Stimulated activated CD4-positive, alpha-beta T cell treated with anti-CD3 and anti-CD28 coated beads, Interleukin-12 subunit alpha, Interleukin-12 subunit beta, amount 100 ng/mL, for 24 hours (primary cell): ENCODE measurements at places on chromosomes 5 and 9.
A peak's percentile ranks its signal among the peaks of the same experiment; 100 is the strongest.

DNA sequence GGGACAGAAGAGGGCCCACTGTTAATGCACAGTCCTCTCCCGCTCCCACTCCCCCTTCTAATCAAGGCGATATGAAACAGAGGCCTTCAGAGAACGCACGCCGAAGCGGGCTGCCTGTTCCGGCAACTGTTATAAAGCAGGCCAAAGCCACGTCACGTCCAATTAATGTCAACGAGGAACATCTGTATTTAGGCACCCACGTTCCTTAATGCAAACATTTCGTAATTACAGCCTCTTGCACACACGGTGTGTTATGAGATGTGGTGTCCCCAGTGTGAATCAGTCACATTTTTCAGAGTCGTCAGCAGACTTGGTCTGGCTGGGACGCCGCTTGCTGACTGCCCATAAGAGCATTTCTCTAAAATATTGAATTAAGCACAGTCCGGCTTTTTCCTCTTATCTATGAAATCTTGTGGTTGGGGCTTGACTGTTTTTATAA is 339.0 kb downstream of the NSG2 start:
- no peak for DNase-seq

DNA sequence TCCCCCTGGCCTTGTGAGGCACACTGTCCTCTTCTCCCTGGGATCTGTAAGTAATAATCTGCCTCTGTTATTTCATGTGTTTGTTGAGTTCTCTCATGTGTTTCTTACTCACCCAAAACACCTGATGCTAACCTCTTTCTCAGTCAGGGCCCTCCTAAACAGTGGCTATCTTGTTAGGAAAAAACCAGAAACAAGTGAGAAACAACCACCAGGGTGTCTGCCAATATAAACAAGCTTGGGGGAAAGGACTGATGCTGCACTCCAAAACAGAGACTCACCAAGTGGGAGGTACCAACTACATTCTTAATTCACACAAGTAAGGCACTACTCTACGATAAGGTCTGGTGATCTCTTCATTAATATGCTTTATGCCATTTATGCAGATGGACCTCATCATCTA is 564.4 kb downstream of the SEMA5A start:
- no peak for DNase-seq

DNA sequence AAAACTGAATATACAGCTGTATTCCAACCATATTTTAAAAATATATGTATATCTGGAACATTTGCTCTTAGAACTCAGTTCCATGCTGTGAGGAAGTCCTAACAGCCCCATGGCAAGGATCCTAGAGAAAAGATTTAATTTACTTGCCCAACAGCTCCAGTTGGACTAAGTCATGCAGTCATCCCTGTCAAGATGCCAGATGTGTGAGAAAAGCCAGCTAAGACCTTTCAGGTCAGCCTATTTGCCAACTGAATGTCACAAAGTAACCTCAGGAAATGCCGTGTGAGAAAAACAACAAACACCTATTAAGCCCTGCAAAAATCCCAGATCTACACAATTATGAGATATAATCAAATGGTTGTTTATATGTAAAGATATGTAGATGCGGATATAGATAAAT is 416.3 kb downstream of the NR2F1-AS1 start:
- DNase-seq = no peak

- no peak for DNase-seq
These were observed 101.5 kb upstream of the ZNF462 start for GRCh38 chr9:106761493-106761892.

DNA sequence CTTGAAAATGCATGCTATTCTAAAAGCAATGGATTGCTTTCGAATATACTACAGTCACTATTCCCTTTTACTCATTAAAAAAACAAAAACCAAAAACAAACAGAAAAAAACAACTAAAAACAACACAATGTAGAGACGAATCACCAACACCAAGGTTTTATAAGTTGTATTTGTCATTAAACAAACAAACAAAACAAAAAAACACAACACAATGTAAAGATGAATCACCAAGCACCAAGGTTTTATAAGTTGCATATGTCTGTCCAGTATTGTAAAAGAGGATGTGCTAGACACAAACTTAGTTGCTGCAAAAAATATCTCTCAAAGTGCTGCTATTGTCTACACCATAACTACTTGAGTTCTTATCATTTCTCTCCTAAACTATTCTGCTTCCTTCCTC is 1269.2 kb downstream of the EFNA5 start:
- no peak for DNase-seq

DNA sequence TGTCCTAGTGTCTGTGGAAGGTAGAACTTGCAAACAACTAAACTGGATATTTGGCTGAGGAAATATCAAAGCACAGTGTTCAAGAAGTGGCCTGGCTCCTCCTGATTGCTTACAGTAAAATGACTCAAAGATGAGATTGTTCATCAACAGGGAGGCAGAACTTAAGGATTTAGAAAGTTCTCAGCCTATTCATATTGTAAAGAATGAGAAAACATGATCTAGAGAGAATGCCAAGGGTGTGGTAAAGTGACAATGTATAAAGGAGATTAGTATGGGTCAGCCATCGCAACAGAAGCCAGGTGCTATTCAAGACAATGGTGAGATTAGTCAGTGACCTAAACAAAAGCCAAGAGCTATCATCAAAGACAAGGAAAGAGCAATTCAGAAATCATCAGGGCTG is 372.3 kb downstream of the SPOCK1 start:
- no peak for DNase-seq

GRCh38 chr5:154511984-154512383 is 34.0 kb upstream of the HAND1 start:
- no peak for DNase-seq

GRCh38 chr5:114449860-114450421 is 88.1 kb downstream of the KCNN2 start:
- peak; percentile 19 for DNase-seq

DNA sequence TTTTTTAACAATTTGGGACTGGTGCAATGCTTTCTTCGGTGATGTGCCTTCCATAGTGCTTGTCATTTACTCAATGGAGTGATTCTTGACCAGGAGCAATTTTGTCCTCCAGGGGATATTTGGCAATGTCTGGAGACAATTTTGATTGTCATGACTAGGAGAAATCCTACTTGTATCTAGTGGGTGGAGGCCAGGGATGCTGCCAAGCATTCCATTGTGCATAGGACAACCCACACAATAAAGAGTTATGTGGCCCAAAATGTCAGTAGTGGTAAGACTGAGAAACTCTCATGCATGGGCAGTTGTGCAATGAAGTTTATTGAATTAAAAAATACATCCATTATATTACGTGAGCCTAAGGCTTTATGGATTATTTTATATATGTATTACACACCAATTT is 70.5 kb downstream of the FOCAD start:
- no peak for DNase-seq

DNA sequence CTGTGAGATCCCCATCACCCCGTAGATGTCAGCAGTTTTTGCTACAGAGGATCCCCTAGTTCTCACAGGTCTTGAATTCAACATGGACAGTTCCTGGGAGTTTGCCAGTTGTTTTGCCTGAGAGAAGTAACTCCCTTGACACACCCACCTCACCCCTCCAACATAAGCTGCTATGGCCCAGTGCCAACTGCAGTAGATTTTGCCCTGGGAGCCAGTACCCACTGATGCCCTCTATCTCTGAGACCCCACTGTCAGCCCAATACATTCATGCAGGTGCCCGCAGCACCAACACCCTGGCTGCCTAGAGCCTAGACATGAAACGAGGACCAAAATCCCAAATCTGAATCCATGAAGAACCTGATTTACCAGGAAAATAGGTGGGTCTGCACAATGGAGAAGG is 583.9 kb upstream of the CTNND2 start:
- DNase-seq = no peak

DNA sequence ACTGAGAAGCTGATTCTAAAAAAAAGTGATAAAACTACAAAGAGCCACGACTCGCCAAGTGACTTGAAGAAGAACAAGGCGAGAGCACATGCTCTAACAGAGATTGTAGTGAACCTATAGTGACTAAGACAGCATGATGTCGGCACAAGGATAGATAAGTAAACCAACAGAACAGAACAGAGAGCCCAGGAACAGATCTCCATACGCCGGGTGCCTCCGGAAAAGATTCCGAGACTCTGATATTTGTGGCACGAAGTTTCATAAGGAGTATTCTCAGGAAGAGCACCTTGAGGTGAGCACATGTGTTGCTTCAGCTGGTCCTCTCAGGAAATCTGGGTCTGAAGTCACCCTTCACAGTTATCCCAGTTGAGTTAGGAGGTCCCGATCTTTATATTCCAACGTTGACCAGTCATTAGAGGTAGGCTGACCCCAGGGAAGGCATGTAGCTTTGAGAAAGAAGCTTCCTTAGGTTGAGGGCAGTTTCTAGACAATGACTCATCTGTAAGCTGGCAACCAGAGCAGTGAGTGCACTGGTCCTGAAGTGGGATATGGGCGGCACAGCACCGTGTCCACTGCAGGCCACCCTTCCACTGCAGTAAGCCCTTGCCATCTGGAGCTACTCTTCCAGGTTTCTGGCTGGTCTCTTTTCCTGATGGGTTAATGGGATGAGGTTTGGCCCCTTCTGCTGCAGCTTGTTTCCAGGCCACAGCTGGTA is 13.6 kb upstream of the CLK4 start:
- no peak for DNase-seq

DNA sequence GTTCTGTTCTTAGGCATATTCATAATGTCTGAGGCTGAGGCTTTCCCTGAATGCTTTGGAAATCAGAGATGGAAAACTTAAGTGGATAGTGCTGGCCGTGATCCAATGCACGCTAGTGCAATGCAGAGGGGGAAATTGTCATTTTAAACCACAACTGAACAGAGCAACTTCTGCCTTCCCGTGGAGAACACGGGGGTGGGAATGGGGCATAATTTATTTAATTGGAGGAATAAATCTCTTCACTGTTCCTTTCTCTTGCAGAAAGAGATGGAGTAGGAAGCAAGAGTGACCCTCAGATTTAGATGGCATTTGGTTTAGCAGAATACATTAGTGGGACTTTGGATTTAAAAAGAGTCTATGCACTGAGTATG is 22.9 kb upstream of the NREP start:
- DNase-seq = no peak

- no peak for DNase-seq
These were observed 2.5 kb upstream of the PRKACG start for GRCh38 chr9:69016191-69017096.

- no peak for DNase-seq
These were observed 692.4 kb upstream of the DMAC1 start for GRCh38 chr9:8492024-8492423.

DNA sequence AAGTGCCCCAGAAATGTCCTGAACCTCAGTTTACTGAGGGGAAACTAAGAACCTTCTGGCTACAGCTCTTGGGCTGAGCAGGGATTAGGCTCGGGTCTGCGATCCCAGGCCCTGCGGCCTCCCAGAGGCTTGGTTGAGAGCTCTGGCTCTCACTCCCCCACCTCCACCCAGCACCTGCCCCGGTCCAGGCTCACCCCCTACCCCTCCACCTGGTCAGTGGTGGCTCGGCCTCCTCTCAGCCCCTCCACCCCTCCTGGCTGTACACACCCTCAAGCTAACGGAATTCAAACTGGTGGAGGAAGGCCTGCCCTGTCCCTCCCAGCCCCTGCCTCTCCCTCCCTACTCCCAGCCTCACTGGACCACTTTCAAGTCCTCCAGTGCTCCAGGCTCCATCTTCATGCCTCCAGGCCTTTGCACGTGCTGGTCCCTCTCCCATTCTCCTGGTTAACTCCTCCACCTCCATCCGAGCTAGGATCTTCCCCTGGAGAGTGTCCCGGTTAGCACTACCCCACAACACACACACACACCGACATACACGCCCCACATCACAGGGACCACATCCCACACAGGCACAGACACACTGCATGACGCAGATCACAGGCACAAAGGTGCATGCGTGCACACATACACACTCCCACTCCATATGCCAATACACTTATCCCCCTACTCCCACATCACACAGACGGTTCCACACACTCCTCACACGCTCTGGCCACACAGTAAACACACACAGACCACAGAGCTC is 130.9 kb downstream of the C9orf50 start:
- DNase-seq = no peak

- no peak for DNase-seq
These were observed 18.4 kb downstream of the NIPBL start for GRCh38 chr5:36894954-36895353.

DNA sequence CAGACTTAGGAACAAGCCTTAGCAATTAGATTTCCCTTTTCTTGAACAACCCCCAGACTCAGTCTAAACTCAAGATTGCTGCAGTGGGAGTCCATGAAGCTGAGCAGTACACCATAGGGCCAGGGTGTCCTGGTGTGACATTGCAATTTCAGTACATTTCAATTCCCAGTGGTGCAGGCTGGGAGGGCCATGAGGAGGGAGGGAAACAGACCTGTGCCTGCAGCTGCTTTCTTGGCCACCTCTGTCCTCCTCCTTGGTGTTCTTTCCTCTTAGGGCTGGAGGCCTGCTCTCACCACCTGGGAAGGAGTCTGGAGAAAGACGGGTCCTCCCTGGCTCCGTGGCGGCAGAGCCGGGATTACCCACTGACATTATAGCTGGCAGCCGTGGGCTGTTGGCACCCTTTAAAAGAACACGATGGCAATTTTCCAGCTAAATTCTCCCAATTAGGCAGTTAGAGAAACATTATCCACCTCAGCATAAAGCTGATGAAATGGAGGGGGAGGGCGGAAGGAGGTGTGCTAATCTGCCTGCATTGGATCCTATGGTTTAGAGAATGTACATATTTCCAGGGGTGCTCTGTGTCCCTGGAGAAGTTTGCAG is 186.4 kb downstream of the SLIT3 start:
- no peak for DNase-seq

- DNase-seq = no peak
These were observed 244.2 kb downstream of the FOXD4L6 start for GRCh38 chr9:40884072-40884901.

GRCh38 chr9:79768194-79768593 is 196.4 kb downstream of the TLE4 start:
- DNase-seq = no peak

GRCh38 chr5:17907094-17907493 is 272.8 kb downstream of the TAF11L14 start:
- DNase-seq = no peak

- no peak for DNase-seq
These were observed 143.9 kb upstream of the SLC1A3 start for GRCh38 chr5:36462295-36463021.

DNA sequence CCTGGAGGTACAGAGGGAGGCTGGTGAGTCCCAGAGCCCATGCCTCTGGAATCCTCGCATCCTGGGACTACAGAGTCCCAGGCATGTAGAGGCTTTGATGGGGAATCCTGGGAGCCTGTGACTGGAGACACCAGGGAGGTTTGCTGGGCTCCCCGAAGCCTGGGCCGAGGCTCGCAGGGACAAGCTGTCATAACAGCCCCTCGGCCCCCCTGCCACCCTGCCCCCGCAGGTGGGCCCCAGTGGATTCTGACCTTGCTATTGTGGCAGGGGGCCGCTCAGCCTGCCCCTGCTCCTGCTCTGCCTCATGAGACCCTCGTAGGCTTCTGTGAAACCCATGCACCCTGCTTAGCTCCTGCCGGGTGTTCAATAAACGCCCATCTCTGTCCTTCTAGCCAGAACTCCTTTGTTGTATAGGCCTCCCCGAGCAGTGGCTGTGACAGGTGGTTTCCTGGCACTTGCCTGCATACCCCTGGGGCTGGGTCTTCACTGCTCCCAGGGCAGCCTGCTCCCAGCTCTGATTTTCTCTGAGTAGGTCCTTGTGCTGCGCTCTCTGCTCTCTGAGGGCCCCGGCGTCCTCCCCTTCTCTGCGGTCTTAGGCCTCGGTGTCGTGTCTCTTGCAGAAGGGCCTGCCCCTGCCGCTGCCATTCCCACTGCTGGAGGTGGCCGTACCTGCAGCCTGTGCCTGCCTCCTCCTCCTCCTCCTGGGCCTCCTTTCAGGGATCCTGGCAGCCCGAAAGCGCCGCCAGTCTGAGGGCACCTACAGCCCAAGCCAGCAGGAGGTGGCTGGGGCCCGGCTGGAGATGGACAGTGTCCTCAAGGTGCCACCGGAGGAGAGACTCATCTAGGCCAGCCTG is 20.4 kb downstream of the CRB2 start:
- DNase-seq = no peak
